ENCODE measurements at places on chromosomes 4 and X.

GRCh38 chrX:24426921-24427746 lies 38.0 kb upstream of the PDK3 start:
- DNase-seq, result no peak

GRCh38 chrX:133781174-133781573 lies 204.2 kb downstream of the GPC3 start:
- DNase-seq, result no peak

DNA sequence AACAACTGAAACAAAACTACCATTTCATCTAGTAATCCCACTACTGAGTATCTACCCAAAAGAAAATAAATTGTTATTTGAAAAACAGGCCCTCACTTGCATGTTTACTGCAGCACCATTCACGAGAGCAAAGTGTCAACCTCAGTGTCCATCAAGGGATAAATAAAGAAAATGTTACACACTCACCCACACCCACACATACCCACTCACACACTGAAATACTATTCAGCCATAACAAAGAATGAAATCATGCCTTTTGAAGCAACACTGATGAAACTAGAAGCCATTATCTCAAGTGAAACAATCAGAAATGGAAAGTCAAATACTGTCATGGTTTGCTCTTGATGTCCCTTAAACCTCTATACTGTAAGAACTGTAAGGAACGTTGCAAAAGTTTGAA lies 44.8 kb upstream of the CLNK start:
- DNase-seq, result no peak

DNA sequence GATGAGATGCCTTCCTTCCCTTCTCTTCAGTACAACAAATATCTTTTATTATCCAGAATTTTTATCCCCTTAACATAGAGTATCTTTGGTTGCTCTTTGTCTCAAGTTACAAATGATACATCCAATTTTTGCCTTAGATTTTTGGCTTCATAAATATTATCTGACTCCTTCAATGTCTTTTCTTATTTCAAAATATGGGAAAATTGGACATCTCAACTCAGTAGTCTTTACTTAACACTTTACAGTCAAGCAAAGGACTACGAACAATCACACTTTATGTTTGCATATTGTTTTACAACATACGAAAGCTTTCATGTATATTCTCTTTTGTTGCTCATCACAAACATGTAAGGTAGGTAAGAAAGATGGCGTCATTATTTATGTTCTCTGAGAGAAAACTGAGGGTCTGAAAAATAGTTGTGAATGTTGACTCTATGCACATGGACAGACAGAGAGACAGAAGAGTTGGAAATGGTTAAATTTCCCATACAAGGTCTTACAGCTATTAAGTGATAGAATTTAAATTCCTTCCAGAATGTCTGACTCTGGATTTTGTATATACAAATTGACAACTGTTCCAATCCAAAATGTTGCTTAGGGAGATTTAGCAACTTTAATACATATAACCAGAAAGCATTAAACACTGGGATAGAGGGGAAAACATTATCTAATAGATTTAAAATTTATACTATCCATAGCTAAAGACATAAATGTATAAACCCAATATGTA lies 29.4 kb downstream of the DCHS2 start:
- DNase-seq, result no peak

DNA sequence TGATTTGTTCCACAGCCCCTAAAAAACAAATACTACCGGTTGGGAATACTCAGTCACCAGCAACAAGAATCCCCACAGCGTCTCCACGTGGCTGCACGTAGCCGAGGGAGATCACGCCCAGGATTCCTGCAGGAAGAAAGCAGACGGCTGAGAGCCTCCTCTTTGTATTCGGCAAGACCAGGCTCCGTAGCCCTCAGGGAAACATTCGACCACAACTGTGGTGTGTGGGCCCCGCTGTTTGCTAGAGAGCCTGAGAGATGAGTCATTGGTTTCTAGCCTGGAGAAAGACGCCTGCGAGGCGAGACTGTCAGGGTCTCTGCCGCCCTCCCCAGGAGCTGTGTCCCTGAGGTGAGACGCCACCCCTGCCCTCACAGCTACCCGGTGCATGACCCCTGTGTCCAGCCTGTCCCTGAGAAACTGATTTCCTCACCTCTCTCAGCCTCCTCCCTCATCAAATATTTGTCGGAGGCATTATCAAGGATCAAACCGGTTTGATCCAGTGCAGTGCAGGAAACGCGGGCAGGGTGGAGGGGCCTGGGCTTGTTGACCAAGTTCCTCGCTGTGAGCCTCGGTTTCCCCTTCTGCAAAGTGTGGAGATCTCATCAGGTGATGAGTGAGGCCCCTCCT lies 4.7 kb upstream of the S100P start:
- peak; percentile 61 for DNase-seq

GRCh38 chrX:1581132-1581531 lies 10.3 kb upstream of the AKAP17A start:
- DNase-seq, result peak; percentile 5

DNA sequence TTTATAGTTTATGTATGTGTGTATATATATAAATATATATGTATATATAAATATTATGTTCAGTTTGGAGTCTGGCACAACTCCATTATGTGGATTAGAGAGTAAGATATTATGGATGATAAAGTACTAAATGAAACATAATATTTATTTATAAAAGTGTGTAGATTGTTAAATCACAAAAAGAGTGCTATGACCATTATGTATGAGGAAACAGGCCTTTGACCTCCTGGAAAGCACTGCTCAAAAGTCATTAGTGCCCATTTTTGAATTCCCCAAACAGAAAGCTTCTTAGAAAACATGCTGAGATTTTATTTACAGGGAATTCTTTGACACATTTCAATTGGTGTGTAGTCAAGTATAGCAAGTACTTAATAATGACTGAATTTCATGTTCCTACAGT lies 391.2 kb downstream of the UNC5C start:
- DNase-seq, result no peak

GRCh38 chrX:14903891-14904290 lies 30.7 kb downstream of the MOSPD2 start:
- DNase-seq, result no peak

DNA sequence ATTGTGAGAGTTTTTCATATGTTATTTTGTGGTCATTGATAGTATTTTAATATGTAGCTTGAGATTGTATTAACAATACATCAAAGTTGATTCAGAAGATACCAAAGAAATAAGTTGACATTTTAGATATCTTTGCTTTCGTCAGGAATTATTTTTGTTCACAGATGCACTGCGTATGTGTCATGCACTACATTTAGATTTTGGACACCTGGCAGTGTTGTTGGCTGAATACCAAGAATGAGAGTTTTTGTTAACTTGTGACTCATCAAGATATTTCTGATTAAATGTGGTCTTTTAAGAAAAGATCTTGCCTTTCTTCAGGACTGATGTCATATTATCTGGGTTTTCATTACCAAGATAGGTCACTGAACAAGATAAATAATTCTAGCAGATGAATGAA lies 633.4 kb downstream of the CENPC start:
- no peak for DNase-seq

DNA sequence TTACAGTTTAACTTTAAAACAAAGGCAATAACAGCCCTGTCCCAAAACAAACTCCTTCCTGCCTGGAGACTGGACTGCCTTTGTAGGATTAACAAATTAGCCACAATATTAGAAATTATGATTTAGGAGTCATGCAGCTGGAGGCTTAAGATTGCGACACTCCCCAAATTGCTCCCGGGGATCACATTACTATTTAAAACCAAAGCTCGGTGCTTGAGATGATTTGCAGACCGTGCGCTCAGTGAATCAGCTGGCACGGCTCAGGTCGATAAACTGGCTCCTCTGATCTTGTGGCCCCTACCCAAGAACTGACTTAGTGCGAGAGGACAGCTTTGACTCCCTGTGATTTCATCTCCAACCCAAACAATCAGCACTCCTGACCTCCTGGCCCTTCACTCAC lies 829.3 kb downstream of the NLGN4X start:
- DNase-seq, result no peak

DNA sequence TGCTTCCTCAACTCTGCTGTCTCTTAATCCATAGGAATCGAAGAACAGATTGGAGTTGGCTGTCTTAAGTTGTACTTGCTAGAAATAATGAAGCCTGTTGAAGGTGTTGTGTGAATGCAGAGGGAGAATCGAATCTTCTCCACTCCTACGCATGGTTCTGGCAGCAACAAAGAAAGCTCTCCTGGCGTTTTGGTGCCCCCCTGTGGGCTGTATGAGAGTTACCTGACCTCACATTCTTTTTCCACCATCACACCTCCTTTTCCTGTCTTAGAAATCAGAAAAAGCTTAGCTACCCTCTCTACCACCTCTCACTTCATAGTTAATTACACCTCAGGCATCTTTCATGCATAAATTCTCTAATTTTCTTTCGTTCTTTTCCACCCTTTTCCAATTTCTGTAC lies 16.3 kb downstream of the KLF8 start:
- no peak for DNase-seq

DNA sequence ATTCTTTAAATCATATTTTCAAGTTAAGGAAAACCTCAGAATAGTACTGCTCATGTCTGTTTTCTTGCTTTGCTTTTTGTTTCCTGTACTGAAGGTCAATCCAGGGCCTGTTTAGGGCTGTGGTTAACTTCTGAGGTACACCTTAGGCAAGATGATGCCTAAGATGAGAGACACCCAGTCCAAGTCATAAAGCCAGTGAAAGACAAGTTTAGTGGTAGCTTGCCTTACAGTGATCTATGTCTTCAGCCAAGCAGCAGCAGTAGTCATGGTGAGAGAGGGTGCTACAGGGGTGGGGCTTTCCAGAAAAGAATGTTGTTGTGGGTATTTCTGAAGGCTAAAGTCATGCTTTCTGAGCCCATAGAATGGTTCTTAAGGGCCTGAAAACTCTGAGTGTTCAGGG lies 173.7 kb downstream of the VSIG4 start:
- no peak for DNase-seq

- DNase-seq, result no peak
Observed at GRCh38 chr4:52052475-52052780, 1.3 kb downstream of the SPATA18 start.

DNA sequence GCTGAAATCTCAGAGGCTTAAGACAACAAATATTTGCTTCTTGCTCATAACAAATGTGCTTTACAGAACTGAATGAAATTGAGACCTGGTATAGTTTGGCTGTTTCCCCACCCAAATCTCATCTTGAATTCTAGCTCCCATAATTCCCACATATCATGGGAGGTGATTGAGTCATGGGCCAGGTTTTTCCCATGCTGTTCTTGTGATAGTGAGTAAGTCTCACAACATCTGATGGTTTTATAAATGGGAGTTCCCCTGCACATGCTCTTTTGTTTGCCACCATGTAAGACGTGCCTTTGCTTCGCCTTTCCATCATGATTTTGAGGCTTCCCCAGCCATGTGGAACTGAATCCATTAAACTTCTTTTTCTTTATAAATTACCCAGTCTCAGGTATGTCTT lies 221.1 kb upstream of the DIPK2B start:
- no peak for DNase-seq

DNA sequence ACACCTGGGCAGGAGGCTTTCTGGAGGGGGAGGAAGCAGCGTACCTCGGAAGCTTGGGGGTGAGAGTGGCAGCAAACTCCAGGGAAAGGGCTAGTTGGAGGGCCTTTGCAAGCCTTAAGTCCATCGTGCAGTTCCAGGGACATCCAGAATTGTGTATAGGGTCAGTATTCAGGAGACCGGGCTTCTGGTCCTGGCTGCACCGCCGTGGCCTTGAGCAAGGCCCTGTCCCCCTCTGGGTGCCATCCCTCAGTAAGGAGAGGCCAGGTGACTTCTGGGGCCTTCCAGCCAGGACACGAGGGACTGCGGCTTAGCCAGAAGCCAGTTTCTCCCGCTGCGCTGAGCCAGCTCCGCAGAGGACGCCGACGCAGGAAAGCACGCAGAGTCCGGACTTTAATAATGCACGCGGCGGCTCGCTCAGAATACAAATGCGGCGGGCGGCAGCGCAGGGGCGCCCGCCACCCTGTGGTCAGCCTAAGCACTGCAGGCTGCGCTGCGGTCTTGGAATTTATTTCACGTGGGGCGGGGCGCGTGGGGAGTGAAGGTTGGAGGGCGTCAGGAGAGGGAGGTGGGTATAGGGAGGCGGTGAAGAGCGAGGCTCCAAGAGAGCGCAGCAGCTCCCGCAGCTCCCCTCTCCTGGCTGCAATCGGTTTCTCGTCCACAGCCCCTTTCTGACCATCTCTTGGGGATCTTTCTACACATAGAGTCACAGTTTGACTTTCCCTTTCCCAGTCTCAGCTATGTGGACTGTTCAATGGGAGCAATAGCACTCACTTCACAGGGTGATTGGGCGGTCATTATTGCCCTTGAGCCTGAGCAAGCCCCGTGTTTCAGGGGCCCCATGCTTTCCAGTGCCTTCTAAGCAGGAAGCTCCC lies 94.1 kb upstream of the GPR50 start:
- DNase-seq, result peak; percentile 9

- DNase-seq, result no peak
Observed at GRCh38 chr4:48772556-48772955, 7.5 kb downstream of the FRYL start.

GRCh38 chr4:101104312-101105052 lies 242.8 kb downstream of the PPP3CA start:
- DNase-seq, result no peak

All from GOT3 (cell line).